Inflammatory macrophage treated with lipopolysaccharide for 1 hour (primary cell): ENCODE measurements at places on chromosomes 4 and X.

GRCh38 chrX:12984603-12985319 lies 9.9 kb downstream of the TMSB4X start:
- no peak for DNase-seq

- no peak for DNase-seq
Observed at GRCh38 chrX:39372115-39372514, 570.9 kb downstream of the MID1IP1 start.

DNA sequence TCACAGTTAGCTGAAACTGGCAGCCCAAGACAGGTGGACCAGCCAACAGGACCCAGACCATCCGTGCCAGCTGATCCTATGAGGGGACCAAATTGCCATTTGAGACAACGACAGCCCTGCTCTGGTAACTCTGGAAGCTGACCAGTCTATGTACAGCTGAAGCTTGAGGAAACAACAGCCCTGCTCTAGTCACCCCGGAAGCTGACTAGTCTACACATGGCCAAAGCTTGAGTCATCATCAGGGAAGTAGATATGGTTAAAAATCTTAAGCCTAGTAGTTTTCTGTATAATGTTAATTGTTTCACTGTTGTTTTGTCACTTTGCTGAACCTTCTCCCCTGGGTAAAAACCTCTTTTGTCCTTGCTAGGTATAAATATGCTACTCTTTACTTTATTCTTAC lies 905.4 kb upstream of the NDST4 start:
- DNase-seq = no peak

- no peak for DNase-seq
Observed at GRCh38 chr4:29908276-29908675, 811.9 kb upstream of the PCDH7 start.

GRCh38 chr4:82215800-82216199 lies 158.0 kb downstream of the HNRNPD start:
- DNase-seq = no peak

DNA sequence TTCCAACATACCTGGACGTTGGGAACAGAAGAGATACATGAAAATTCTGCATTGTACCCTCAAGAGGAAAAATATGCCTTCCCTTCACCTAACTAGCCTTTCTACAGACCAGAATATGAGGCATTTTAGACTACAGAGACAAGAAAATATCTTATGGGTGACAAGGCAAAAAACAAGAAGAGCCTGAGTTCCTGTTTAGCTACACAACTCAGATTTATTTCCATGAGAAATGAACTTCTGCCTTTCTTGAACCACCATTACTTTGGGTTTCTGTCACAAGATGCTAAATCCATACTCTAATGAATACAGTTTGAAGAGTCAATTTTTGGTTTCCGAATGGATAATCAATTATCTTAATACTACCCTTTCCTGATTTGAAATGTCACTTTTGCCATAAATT lies 18.7 kb downstream of the RCHY1 start:
- DNase-seq = peak; percentile 22

- DNase-seq = no peak
Observed at GRCh38 chr4:155271557-155271956, 63.1 kb downstream of the NPY2R start.

- DNase-seq = no peak
Observed at GRCh38 chr4:40401631-40402030, 66.5 kb downstream of the CHRNA9 start.

GRCh38 chrX:51395810-51396728 lies 63.4 kb downstream of the NUDT10 start:
- DNase-seq = no peak

DNA sequence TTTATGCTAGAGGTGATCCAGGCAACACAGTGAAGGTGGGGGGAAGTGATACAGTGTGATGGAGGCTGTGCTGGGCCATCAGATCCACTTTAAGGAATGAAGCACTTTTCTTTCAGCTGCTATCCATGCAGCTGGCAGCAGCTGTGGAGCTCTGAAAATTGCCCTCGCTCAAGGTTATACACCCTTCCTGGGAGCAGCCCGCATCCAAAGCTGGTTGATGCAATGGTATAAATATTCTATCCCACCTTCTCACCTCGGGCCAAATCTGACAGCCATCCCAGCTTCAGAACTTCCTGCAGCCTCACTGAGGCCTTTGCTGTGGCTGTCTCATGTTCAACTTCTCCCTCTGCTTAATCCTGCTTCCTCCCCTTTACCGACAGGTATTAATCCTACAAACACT lies 18.6 kb downstream of the CXCL13 start:
- no peak for DNase-seq

DNA sequence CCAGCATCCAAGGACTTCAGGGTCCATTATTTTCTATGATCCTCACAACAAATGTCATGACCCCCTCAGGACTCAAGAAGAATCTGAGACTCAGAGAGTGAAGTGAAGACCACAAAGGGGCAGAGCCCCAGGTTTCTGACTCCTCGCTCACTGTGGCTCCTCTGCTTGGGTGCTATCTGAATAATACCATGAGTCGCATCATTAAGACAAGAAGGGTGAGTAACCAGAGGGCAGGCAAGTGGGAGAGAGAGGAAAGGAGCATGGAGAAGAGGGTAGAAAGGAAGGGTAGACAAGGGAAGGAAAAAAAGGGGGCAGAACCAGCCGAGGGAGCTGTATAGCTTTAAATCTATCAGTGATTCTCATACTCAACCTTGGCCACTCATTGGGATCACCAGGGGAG lies 15.5 kb upstream of the HSD17B10 start:
- no peak for DNase-seq

DNA sequence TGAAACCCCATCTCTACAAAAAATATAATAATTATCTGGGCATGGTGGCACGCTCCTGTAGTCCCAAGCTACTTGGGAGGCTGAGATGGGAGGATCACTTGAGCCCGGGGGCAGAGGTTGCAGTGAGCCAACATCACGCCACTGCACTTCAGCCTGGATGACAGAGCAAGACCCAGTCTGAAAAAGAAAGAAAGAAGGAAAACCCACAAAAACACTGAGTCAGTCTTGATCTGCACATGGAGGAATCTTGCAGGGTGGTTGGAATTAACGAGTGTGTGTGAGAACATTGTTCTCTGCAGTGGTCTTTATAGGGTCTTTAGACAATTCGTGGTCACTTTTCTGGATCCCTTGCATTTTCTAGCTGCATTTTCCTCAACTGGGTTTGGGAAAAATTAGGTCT lies 23.2 kb downstream of the ADD1 start:
- DNase-seq = no peak

- no peak for DNase-seq
Observed at GRCh38 chr4:185309770-185310169, 86.0 kb downstream of the LRP2BP start.

DNA sequence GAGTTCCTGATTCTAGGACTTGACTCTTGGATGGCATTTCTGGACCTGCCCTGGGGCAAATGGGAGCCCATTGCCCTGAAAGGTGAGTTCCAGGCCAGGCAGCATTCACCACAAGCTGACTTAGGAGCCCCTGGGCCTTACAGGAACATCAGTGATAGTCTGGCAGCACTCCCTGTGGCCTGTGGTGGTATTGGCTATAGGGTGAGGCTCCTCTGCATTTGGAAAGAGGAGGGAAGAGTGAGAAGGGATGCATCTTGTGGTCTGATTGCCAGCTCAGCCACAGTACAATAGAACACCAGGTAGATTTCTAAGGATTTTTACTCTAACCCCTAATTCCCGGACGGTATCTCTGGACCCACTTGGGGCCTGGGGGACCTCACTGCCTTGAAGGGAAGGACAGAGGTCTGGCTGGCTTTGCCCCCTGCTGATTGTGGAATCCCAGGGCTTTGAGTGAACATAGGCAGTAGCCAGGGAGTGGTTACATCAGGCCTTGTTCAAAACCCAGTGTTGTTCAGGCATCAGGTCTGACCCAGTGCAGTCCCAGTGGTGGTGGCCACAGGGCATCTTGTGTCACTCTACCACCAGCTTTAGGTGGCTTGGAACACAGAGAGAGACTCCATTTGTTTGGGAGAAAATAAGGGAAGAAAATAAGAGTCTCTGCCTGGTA lies 32.9 kb downstream of the MAGED4 start:
- DNase-seq = no peak

GRCh38 chr4:139314047-139314800 lies 11.9 kb upstream of the NDUFC1 start:
- DNase-seq = no peak

DNA sequence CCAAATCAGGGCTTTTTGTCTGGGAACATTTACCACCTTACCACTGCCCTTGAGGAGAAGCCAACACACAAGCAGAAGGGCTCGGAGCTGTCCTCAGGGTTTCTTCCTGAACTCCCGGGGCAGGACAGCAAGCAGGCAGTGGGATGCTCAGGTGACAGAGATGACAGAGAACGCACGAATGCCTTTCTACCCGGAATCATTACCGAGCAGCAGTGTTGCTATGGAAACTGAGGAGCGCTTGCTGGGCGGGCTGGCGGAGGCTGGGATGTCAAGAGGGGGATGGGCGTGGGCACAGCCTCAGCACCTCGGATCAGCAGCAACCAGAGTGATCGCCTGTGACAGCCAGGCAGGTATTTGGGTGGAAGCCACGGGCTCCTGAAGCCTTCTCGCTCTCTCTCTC lies 17.8 kb downstream of the SSR4 start:
- DNase-seq = no peak

- no peak for DNase-seq
Observed at GRCh38 chrX:132200976-132201375, 18.3 kb downstream of the RAP2C start.

DNA sequence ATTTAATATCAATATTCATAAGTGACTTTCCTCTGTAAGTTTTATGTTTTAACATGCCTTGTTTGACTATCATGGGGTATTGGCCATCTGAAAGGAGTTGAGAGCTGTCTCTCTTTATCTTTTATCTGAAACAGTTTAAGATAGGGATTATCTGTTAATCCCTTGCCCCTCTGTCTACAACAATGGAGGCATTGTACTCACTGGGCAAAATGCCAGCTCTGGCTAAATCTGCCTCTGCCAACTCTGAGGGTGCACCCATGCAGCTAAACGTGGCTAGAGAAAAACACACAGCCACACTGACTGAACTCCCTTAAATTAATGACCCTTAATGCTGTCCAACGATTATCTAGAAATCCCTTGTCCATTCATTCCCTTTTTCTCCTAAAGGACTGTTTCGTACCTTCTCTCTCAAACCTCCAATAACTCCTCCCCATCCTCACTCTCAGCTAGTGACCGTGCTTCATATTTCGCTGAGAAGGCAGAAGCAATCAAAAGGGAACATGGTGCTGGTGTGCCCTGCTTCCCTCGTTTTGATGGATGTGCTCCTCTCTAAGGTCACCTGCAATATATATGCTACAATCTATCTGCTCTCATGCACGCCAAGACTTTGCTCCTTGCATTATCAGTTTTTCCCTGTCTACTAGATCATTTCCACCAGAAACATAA lies 10.3 kb downstream of the PHKA2 start:
- DNase-seq = no peak

DNA sequence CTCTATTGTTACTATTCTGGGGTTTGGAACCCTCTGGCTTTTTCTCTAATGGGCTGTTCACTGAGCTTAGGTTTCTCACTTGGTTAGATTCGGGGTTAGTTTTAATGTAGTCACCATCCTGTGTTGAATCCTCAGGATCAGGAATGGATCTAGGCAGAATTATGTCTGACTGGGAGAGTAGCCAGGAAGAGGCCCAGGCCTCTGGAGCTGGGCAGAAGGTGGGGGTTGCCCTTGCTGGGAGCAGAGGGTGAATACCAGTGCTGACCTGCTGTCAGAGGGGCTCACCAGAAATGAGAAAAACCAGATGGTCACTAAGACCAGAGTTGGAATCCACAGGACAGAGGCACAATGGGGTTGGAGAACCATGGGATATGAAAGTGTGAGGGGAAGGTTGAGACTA lies 126.6 kb upstream of the SLC4A4 start:
- DNase-seq = no peak

DNA sequence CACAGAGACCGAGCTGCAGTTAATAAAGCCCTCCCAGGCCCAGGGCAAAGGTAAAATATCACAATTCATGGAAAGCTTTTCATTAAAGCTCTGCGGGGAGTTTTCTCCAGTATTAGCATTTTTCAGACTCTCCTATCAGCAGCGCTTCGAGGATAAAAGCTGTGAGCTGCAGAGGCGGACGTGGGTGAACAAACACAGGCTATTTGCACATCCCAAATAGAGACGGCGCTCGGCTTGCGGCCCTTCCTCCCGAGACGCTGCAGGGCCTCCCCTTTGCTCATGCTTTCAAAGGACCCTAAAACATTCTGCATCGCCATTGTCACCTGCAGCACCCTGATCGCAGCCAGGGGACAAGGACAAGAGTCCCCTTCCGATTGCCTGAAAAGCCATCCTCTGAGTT lies 97.3 kb downstream of the SORCS2 start:
- DNase-seq = no peak

GRCh38 chrX:24886916-24887315 lies 128.8 kb downstream of the ARX start:
- no peak for DNase-seq

DNA sequence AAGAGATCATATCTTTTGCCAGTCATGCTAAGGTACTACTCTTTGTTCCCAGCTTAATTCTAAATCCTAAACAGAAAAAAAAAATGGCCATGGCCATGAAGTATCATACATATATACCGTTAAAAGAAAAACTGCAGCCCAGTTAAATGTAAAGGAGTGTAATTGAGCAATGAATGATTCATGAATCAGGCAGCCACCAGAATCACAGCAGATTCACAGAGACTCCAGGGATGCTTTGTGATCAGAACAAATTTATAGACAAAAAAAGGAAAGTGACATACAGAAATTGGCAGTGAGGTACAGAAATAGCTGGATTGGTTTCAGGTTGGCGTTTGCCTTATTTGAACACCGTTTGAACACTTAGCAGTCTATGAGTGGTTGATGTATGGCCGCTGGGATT lies 42.1 kb upstream of the PDGFC start:
- DNase-seq = no peak

GRCh38 chrX:111875881-111876280 lies at the start of gene TRPC5OS:
TRPC5OS (plus strand) TSS chrX:111876181; CDS start chrX:111901850, 25,669 bp downstream.
- DNase-seq = no peak

DNA sequence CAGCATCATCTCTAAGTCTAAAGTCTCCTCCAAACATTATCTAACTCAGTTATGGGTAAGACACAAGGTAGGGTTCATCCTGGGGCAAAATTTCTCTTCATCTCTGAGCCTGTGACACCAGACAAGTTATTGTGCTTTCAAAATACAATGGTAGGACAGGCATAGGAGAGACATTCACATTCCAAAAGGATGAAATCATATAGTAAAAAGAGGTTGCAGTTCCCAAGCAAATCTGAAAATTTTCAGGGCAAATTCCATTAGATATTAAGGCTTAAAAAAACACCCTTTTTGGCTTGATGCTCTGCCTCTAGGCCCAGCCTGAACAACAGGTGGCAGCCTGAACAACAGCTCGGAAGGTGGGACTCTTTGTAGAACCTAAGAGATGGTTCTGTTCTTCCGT lies 448.3 kb upstream of the SLIT2 start:
- DNase-seq = no peak

GRCh38 chr4:122500852-122501501 lies 44.5 kb upstream of the IL2 start:
- DNase-seq = no peak

DNA sequence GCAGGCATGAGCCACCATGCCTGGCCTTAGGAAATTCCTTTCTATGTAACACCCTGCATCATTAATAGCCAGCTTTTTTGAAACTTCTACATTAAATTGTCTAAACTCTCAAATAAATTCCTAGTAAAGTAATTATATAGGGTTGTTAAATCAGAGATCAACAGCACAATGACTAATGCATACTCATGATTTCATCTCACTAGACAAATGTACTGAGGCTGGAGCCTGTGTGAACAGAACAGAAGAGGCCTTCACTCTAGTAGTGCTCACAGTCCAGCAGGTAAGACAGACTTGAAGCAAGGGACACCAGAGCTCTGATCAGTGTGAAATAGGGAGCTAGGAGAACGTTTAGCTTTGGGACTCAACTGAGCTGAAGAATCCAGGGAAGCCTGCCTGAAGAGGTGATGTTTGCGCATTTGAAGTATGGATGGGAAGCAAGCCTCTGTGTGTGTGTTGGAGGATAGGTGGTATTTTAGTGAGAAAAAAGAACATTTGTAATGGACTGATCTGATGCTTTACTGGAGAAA lies 3.9 kb downstream of the ZFP42 start:
- no peak for DNase-seq
